ENCODE measurements at places on chromosomes 11 and 22.

- DNase-seq = no peak
Observed at GRCh38 chr11:96173906-96174305, 169.1 kb downstream of the MAML2 start.

DNA sequence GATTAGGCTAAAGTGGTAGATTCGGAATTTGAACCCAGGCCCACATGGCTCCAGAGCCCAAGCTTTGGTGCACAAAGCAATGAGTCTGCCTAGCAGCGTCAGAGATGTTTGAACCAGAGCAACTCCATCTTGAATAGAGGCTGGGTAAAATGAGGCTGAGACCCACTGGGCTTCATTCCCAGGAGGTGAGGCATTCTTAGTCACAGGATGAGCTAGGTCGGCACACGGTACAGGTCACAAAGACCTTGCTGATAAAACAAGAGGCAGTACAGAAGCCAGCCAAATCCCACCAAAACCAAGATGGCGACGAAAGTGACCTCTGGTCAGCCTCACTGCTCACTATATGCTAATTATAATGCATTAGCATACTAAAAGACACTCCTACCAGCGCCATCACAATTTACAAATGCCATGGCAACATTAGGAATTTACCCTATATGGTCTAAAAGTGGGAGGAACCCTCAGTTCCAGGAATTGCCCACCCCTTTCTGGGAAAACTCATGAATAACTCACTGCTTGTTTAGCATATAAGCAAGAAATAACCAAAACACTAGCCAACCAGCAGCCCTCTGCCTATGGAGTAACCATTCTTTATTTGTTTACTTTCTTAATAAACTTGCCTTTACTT lies 40.3 kb upstream of the DAGLA start:
- no peak for DNase-seq

DNA sequence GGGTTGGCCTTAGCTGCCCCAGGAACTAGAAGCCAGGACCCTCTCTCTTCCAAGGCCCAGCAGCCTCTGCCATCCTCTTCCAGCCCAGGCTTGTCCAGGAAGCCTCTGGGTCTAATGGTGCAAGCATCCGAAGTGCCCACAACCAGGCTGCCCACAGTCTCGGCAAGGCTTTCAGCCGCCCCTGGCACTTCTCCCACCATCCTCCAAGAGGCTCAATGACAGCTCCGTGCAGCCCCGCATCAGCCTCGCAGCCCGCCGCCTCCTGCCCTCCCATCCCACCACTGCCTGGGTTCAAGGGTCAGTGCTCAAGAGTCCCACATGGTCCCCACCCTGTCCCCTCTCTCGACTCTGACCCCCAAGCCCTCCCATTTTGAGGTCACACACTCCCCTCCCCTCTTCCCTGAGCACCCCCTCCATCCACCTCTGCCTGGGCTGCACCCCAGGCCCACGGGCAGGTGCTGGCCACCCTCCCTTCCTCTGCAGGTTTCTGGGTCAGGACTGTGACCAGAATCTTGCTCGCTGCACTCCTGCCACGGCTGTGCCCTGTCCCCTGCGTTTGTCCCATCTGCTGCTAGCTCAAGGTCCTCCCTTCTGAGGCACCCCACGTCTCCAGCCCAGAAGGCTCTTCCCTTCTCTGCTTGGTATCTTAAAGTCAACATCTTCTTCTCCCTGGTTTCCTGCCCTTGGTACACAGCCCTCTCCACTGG lies 17.2 kb downstream of the IFITM10 start:
- DNase-seq = no peak

DNA sequence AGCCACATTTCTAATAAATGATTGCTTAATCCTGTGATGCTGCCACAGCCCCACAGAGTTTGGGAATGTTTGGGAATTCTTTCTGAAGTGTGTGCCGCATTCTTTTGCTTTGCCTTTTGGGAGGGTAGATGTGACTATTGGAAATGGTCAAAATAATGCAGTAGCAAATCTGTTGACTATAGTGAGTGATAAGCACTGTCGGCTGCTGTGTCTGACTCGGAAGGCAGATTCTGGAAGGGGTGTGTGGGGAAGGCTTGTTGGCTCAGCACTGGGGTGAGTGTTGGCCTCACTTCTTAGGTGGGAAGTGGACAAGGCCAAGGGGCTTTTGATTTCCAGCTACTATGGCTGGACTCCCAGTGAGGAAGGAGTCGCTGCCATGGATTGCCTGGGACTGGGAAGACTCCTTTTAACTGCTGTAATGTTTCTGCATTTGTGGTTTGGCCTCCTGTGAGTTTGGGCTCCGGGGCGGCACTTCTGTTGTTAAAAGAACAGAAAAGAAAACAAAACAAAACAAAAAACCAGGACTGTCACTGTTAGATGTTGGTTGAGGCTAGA lies 20.1 kb downstream of the ZBTB16 start:
- no peak for DNase-seq

DNA sequence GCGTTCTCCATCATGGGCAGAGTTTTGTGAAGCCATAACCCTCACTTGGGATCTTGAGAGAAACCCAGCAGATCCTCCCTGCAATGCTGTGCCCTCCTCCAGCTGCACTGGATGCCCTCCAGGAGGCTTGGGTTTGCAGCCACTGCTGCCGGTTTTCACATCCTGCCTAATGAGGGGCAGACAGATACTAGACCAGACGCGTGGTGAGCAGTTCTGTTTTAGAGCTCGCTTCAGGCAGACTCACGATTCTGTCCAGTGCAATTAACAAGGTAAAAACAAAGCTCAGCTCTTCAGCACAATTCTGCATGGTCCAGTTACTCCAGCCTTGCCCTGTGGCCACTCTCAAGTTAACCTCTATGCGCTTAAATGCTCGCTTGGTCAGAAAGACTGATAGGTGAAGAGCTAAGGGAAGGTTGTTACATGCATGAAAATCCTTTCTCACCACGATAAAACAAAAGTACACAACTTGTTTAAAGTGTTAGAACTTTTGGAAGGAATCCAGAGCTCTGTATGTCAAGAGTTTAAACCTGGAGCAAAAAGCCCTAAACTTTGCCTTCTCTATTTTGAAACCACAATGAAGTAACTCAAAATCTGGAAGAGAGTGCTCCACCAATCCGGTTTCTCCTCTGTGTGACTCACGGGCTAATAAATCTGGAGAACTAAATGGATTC lies 292.3 kb upstream of the FAT3 start:
- DNase-seq = no peak

DNA sequence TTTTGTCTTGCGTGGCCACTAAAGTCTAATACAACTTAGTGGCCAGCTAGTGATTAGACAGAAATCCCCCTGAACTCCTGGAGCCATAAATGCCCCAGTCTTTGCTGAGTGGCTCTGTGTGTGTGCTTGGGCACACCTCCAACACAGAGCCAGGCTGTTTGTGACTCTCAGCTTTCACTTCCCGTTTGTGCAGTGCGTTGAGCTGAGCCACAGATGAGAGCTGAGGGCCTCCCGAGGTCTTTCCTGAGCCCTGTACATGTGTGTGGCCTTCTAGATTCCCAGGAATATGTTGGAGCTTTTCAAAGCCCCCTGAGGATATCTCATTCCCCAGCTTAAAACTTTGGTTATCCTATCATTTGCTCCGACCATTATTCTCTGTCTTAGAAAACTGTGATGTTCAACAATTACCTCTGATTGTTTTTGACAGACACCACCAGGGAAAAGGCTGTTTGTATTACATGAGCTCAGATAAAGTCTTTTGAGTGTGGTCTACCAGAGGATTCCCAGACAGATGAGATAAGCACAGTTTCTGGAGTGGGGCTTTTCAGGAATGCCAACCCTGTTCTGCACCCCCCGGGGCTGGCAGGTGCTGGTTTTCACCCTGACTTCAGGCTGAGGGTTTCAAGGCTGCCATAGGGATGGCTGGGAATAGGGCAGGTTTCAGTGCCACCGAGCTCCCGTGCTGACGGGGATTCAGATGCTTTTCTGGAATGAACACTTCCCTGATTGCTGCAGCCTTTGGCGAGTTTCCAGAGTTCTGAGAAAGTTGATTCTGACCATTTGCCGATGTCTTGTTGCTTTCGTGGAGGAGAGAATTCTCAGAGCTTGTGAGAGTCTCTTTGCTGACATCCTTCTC lies 23.8 kb downstream of the IGHMBP2 start:
- no peak for DNase-seq

- DNase-seq = no peak
Observed at GRCh38 chr11:64241491-64242374, 838 bp downstream of the FKBP2 start.

- no peak for DNase-seq
Observed at GRCh38 chr11:120606211-120607010, 94.9 kb downstream of the GRIK4 start.

DNA sequence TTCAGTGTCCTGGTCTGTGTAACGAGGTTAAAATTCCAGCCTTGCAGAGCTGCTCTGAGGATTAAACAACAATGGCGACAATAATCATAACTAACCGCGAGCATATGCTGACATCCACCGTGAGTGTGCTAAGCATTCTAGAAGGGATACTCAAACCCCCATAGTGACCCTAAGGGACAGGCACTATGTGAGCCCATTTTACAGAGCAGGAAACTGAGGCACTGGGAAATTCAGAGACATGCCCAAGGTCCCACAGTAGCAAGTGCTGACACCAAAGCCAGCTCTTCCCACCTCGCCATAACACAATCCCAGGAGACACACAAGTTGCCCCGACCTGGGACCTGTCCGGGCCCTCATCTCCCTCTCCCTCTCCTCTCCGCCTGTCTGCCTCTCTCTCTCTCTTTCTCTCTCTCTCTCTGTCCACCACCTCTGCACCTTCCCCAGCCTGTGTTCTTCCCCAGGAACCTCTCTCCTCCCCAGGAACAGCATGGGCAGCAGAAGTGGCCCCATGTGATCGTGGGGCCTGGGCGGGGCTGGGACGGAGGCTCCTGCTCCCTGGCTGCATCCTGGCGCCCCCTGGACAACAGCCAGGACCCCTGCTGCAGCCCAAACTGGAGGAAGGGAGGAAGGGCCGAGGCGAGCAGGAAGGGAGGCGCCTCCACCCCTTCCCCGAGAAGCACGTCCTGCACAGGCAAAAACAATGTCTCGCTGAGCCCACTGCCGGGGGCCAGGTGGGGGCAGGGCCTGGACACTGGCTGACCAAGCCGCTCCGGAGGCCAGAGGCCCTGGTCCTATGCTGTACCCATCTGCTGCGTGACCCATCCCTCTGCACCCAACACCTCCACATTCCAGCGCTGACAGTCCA lies 14.8 kb upstream of the MFNG start:
- DNase-seq = no peak

- DNase-seq = no peak
Observed at GRCh38 chr11:76524919-76525318, 80.1 kb downstream of the EMSY start.

GRCh38 chr11:128525411-128526243 lies 61.7 kb downstream of the ETS1 start:
- DNase-seq = no peak

DNA sequence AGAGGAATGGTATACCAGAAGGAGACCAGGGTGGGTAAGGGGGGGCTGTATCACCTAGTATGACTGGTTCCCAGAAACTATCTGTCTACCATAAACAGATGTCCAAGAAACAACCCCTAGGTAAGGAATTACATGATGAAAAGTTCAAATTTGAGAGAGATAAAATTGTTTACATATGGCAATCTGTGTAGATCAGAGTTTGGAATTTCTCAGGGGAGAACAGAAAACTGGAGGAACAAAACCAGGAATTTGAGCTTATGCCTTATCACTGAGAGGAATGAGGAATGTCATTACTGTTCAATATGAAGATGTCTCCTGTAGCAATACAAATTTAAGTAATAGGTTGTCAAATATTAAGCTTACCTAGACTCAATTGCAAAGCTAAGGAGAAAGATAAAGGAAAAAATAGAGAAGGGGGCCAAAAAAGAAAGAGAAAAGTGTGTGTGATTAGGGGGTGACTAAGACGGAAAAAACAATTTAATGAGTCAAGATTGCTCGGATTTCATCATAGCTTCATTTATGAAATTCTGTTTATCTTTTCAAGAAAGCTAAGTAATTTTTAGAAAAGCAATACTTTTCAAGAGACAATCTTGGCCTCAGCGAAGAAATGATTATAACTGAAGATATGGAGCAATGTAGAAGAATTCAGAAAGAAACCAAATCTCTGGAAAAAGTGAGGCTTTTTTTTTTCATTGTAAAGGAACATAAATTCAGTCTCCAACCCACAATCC lies 117.8 kb downstream of the APOL5 start:
- DNase-seq = no peak

GRCh38 chr11:2511421-2512369 lies 66.9 kb downstream of the KCNQ1 start:
- DNase-seq = peak; percentile 1

DNA sequence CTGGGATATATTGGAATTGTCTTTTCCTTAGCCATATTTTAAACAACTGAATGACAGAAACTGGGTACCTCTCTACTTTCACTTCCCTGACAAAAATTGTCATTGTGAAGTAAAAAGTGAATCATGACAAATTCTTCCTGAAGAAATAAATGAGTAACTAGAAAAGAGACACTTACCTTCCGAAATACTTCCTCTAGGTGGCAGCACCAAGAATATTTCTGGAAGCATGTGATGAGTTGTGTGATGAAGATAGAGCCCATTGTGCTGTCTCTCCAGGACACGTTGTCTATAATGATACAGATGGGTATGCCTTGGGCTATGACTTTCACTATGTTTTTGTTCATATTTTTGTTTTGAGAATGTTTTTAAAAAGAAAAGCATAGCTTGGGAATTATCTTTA lies 21.5 kb downstream of the CASP4 start:
- DNase-seq = no peak

- DNase-seq = no peak
Observed at GRCh38 chr22:39715778-39716495, 145.4 kb downstream of the CACNA1I start.

- DNase-seq = no peak
Observed at GRCh38 chr11:33179348-33179803, 18.1 kb upstream of the CSTF3 start.

- no peak for DNase-seq
Observed at GRCh38 chr11:61194981-61195695, 8.2 kb upstream of the PGA3 start.

GRCh38 chr11:117315285-117316196 lies 515 bp downstream of the BACE1 start:
- DNase-seq = no peak

DNA sequence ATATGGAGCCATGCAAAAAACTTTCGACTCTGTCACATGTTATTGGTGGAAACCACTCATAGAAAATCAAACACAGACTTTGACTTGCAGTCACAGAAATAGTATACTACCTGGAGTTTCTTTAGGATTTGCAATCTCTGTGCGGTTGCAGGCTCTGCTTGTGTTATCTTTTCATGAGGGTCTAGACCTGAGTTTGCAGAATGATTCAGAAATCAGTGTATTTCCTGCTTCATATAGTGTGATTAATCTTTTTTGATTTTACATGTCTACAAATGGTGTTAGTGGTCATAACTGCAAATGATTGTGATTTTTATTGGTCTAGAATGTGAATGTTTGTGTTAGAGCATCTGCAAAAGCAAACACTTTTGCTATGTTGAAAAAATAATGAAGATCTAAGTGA lies 690.2 kb downstream of the NTM start:
- DNase-seq = no peak

- no peak for DNase-seq
Observed at GRCh38 chr11:75465701-75466531, 32.9 kb upstream of the KLHL35 start.

DNA sequence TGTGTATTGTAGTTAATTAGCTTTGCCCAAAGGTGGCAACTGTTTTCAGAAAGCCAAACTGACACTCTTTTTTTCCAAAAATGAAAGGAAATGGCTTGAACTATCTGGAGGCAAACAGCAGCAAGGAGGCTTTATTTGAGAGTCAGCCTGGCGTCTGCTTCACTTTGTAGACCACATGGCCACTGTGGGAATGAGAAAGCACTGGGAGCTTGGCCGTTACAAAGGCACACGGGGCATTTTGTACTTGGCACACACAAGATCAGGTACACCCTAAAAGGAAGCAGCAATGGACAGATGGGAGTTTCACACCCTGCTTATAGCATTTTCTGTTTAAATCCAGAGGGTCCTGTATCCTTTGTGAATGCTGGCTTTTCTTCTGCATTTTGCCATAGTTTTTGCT lies 126.3 kb downstream of the MPPED2 start:
- DNase-seq = no peak

All from activated T-helper 1 cell treated with anti-CD3 and anti-CD28 coated beads, Interleukin-2, amount 50 U/mL, for 16 hours (primary cell).